ENCODE measurements at places on chromosomes 7 and 10. TPM values are rescaled to one million over a fixed set of nuclear protein-coding genes. Genes with fewer than 3 reads are reported as not detected.
A peak's percentile ranks its signal among the peaks of the same experiment; 100 is the strongest.

- no peak for DNase-seq
These were observed 33.0 kb upstream of the EMX2 start for GRCh38 chr10:117509573-117509972.

- DNase-seq: peak; percentile 70
These were observed 51.0 kb upstream of the NKX6-2 start for GRCh38 chr10:132836832-132837540.

Gene FAM237B
- not detected for total RNA-seq

Gene ZNF746
- 24.2 TPM for total RNA-seq

Gene JAKMIP3
- 0.27 TPM for total RNA-seq
